ENCODE measurements at places on chromosomes 5 and 9.

DNA sequence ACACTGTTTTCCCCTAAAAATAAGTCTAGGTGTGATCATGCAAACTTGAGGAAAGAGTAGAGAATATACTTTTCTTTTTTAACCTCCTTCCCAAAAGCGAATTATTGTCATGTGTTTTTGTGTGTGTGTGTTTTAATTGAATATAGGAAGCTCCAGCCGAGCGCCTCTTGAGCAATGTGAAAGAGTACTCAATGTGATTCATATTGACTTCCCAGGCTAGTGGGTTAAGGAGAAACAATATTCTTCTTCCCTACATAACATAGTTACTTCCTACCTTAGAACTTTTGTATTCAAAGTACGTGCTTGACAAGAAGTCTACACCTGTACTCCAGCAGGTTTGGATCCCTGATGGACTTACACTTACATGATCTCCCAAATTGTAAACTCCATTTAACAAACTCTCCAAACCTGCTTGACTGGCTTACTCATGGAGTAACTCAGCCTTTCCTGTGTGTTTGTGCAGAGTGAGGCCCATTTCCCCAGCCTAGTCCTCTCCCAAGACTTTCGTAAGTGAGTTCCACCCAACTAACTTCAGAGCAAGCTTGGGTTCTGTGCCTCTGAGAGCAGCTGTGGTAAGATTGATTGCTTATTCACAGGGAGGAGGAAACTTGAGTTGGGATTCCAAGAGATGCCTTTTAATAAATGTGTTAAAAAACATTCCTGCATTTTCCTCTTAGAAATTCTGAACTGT, 9.3 kb downstream of the SLC28A3 start:
- peak; percentile 19 for DNase-seq

GRCh38 chr5:168368854-168369253, 77.4 kb downstream of the WWC1 start:
- DNase-seq: no peak

DNA sequence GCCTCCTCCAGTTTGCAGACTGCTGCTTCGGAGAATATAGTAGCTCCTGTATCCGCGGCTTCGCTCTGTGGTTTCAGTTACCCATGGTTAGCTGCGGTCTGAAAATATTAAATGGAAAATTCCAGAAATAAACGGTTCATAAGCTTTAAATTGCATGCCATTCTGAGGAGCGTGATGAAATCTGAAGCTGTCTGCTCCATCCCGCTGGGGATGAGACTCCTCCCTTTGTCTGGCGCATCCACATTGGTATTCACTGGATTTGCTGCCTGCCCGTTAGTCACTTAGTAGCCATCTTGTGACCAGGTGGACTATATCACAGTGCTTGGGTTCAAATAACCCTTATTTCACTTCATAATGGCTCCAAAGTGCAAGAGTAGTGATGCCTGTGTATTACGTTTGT, 36.3 kb downstream of the MSX2 start:
- DNase-seq: no peak

DNA sequence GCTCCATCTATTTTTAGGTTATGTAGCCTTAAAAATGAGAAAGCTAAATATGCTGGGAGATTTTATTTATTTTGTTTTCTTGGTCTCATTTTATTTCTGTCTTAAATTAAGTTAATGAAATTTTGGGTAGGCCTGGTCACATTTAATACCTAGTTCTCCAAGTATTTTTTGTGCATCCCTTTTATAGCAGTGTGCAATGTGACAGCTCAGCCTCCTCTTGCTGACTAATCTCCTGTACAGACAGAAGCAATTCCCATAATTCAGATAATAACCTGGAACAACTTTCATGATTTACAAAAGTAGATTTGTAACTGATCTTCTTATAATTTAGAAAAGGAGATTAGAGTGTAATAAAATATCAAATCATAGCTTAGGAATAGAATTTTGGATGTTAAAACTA, 403.9 kb downstream of the ADGRV1 start:
- DNase-seq: no peak

DNA sequence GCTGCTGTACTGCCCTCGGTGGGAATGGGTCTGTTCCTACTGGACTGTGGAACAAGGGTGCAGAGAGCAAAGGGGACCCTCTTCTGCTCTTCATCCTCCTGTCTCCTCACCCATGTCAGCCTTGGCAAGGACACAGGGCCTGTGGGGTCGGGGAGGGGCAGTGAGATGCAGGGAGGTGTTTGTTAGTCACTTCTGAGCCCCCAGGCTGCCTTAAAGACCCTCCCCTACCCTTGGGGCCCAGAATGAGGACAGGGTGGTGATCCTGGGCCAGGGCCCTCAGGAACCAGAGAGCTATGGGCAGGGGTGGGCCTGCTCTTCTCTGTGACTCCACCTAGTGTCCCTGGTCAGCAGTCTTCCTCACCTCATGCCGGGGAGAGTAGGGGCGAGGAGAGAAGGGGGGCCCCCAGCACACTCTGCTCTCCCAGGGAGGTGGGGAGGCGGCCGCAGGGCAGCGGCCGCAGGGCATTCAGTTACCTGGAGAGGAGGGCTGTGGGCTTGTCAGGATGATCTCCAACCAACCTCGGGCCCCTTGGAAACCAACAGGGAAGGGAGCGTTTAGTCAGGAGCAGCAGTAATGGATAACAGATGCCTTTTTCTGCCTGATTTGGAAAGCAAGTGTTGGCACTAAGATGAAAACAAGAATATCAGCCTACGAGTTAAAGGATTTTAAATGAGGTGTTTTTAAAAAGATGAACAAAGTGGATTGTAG, 62.0 kb upstream of the GARNL3 start:
- no peak for DNase-seq

DNA sequence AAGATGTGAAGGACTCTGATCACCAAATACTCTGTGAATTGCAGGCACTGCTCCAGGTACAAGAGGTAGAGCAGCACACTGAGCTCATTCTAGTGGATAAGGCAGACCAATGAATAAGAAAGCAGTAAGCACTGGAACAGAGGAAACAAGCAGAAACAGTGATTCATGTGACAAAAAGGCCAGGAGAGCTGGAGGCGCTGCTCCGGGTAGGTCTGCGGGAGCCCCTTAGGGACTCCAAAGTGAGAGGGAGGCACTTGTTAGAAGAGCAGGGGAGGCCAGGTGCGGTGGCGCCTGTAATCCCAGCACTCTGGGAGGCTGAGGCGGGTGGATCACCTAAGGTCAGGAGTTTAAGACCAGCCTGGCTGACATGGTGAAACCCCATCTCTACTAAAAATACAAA, 231.6 kb upstream of the NFIL3 start:
- no peak for DNase-seq

DNA sequence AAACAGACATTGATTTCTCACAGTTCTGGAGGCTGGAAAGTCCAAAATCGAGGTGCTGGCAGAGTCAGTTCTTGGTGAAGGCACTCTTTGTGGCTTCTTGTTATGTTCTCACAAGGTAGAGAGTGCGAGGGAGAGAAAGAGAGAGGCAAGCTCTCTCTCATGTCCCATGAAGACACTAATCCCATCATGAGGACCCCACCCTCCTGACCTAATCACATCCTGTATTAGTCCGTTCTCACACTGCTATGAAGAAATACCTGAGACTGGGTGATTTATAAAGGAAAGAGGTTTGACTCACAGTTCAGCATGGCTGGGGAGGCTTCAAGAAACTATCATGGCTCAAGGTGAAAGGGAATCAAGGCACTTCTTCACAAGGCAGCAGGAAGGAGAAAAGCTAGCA, 5.7 kb upstream of the AMACR start:
- no peak for DNase-seq

DNA sequence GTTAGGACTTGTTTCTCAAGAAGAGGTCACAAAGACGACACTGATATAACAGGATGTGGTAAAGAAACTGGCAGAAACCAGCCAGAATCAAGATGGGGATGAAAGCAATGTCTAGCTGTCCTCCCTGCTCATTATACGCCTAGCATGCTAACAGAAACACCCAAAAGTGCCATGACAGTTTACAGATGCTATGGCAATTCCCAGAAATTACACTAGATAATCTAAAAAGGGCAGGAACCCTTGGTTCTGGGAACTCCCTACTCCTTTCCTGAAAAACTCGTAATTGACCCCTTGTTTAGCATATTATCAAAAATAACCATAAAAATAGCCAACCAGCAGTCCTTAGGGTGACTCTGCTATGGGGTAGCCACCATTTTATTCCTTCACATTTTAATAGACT, 10.9 kb upstream of the MRPS30 start:
- no peak for DNase-seq
